ENCODE measurements at places on chromosomes 7 and 10.

GRCh38 chr7:133932591-133932990 is 194.5 kb upstream of the LRGUK start:
- DNase-seq = no peak

GRCh38 chr7:47574482-47575329 is 7.2 kb downstream of the TNS3 start:
- DNase-seq = no peak

GRCh38 chr10:119477444-119477843 is 65.1 kb downstream of the RGS10 start:
- no peak for DNase-seq

- DNase-seq = no peak
These were observed 9.3 kb downstream of the LBX1 start for GRCh38 chr10:101219946-101220451.

DNA sequence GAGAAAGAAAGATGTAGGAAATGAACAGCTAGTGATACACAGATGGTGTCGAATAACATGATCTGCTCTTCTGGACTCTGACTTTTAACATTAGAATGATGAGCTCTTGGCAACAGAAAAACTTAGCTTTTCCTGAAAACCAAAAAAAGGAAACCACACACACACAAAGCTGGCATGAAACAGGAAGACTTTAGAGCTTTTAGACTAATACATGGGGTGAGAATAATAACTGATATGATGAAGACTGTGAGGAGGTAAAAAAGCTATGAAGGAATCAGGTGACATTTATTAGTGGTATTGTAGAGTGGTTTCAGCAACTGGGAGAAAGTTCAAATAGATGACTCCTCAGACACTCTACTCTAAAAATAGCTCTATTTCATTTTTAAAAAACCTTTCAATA is 491.9 kb downstream of the PARD3 start:
- peak; percentile 11 for DNase-seq

DNA sequence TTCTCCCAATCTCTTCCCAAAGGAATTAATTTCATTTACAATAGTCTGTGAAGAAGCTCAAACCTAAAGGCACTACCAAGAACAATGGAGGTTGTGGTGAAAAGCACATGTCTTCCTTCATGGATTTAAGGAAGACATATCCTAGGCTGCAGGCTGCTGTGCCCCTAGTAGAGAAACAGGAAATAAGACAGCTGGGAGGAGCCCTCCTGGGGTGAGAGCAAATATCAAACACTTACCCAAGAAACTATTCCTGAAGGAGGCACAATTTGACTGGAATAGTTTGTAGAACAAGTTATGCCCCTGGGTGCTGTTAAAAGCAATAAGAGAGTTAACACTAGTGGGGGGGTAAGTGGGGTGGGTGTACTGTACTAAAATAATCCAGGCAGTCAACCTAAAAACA is 30.1 kb downstream of the PDZD8 start:
- DNase-seq = no peak

DNA sequence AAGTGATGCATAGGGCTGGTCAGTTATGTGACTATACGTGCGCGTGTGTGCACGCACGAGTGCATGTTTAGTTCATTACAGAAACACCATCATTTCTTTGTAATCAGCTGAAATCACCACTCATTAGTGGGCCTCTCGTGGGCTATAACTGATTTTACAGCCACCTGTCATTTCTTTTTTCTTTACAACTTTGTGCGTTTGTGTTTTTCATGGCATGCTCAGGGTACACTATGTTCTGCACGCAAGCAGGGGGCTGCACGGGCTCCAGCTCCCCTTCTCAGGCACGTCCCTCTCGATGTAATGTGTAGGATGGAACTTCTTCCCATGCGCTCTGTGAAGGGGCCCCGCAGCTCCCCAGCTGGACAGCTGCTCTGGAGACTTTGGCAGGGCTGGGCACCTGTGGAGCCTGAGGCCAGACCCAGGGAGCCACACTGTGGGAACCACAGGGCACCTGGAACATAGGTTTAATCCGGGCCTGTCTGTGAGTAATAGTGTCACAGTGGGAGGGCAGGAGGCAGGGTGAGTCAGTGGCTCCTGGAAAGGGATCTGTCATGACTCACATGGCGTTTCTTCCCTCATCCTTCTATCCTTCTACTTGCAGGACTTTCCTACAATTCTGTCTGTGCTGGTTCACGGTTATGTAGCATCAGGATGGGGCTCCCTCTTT is 4.9 kb downstream of the GCK start:
- DNase-seq = peak; percentile 89

- no peak for DNase-seq
These were observed 76.9 kb upstream of the EGR2 start for GRCh38 chr10:62893036-62893435.

GRCh38 chr7:25831831-25832411 is 320.1 kb upstream of the NFE2L3 start:
- DNase-seq = peak; percentile 36

- no peak for DNase-seq
These were observed 38.1 kb downstream of the RASGEF1A start for GRCh38 chr10:43228783-43229207.

DNA sequence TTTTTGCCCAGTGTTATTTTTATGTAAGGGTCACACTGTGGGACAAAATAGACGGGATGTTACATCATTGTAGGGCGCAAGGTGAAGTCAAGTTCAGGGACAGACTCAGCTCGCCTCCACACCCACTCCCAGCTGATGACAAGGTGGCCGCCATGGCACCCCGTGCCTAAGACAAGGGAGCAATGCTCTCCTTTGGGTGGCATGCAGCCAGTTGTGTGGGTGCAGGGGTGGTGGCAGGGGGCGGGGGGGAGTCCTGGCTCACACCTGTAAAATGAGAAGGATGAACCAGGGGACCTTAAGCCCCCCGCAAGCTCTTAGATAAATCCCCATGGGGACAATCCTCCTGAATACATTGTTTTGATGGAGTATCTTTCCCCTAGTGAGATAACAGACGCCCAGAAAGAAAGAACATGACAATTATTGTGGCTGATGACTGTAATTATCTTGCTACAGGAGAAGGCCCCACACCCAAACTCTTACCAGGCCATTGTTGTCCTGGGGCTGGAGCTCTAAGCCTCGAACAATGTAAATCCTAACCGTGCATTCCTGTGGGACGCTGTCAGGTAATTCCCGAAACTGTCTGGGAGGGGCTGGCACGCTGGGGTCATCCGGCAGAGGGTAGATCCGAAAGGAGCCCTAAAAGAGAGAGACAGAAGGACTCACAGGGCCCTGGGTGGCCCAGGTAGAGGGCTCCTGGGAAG is 148.7 kb downstream of the MYOF start:
- peak; percentile 53 for DNase-seq

- peak; percentile 68 for DNase-seq
These were observed 792 bp downstream of the ZNF746 start for GRCh38 chr7:149496642-149497391.

- no peak for DNase-seq
These were observed 4.6 kb upstream of the SKAP2 start for GRCh38 chr7:26868841-26869495.

DNA sequence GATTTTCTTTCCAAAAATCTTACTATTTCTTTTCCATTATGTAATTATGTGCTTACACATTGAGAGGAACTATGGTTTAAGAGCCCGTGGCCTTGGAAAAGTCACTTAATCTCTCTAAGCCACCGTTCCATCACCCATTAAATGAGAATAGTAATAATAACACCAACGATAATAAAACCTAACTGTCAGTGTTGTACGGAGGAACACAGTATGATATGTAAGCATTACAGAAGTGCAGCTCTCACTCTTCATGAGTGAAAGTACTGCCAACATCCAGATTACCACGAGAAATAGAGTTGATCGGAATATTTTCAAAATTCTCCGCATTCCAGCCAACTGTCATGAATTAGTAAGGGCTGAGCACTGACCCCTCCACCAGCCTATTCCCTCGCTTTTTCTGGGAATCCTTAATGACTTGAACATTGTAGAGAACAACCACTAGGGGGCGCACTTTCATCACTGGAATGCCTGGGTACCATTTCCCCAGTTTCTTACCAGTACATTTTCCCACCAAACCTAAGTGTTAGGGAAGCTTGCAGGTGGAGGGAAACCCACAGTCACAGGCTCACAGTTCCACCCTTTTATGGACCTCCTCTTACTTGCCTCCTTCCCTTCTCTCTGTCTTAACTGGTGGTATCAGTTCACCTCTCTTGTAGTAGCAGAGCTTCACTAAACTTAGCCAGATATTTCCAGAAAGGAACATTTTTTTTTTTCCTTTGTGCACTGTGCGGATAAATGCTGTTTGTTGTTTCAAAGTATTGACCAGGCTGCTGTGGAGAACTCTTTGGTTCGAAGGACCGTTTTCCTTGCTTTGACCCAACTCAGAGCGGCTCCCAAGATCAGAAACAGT is 27.8 kb downstream of the NKX2-3 start:
- DNase-seq = peak; percentile 37

- peak; percentile 64 for DNase-seq
These were observed 650.5 kb upstream of the SORCS1 start for GRCh38 chr10:107814865-107815487.

DNA sequence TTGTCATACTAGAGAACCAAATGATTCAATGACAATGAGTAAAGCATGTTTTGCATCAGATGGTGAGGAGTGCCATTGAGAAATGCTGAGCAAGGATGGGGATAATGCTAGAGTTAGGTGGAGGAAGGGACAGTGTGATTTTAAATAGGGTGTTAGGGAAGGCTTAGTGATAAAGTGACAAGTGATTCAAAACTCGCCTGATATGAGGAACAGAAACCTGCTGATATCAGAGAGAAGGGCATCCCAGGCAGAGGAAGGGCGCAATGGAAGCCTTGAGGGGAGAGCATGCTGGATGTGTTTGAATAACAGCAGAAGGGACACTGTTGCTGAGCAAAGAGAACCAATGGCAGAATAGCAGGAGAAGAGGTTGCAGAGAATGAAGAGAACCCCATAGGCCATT is 196.2 kb downstream of the NRG3 start:
- DNase-seq = no peak

DNA sequence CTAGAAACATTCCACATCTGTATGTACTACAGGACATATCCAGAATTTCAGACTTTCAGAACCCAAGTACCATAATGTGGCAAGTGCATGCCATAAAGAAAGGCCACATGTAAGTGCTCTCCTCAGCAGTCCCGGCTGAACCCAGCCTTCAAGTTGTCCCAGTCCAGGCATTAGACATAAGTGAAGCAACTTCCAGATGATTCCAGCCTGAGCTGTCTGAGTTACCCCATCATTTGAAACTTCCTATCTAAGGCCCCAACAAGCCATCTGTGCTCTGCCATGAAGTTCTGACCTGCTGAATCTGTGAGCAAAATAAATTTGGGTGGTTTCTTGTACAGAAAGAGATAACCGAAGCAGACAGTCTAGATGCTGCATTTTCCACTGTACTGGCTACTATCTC is 218.8 kb downstream of the IPMK start:
- no peak for DNase-seq

- no peak for DNase-seq
These were observed 27.8 kb downstream of the DCLRE1C start for GRCh38 chr10:14926061-14926470.

GRCh38 chr7:108211382-108212201 is 81.4 kb upstream of the LAMB4 start:
- DNase-seq = peak; percentile 72

DNA sequence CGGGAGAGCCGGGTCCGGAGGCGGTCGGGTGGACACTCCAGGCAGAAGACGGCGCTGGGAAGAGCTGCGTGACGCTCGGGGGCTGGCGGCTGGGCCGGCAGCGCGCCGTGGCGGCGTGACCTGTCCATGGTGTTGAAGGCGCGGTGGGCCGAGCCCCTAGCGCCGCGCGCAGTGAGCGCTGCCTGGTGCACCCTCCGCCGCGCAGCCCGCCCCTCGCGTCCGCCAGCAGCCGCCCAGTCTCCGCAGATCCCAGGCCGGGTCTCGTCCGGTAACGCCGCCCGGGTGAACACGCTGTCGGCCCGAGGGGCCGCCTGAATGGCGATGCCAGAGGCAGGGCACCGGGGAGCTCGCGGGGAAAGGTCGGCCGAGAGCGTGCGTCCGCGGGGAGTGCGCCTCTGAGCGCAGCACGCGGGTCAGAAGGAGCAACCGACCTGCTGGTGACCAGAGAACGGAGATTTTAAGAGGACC is 657 bp upstream of the TMEM178B start:
- DNase-seq = peak; percentile 90

DNA sequence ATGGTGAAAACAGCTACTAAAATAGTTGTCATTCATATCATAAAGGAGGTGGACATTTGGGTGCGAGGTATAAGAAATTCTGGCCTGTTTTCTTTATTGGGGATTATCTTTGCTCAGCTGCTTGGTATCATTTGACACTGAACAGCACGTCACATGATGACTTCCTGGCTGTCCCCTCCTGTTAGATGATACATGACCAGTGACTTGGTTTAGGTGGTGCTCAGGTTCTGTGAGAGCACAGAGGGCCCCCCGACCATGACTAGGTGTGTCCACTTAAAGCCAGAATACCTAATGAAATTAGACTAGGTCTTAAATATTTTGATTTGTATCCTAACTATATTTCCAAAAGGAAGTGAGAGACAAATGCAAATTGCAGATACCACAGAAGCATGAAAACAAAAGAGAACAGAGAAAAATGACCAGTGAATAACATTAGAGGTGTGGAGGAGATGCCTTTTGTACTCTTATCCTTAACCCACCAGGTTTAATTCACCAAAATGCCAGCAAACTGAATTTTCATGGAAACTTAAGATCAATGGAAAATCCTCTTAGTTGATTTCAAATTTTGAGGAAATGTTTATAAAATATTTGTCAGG is 50.6 kb upstream of the GJD4 start:
- no peak for DNase-seq

GRCh38 chr10:126904818-126905701 is at the start of gene DOCK1:
TSS of gene DOCK1 (plus strand) at chr10:126905428. CDS start at chr10:126905518, 90 bp downstream.
- DNase-seq = peak; percentile 92

DNA sequence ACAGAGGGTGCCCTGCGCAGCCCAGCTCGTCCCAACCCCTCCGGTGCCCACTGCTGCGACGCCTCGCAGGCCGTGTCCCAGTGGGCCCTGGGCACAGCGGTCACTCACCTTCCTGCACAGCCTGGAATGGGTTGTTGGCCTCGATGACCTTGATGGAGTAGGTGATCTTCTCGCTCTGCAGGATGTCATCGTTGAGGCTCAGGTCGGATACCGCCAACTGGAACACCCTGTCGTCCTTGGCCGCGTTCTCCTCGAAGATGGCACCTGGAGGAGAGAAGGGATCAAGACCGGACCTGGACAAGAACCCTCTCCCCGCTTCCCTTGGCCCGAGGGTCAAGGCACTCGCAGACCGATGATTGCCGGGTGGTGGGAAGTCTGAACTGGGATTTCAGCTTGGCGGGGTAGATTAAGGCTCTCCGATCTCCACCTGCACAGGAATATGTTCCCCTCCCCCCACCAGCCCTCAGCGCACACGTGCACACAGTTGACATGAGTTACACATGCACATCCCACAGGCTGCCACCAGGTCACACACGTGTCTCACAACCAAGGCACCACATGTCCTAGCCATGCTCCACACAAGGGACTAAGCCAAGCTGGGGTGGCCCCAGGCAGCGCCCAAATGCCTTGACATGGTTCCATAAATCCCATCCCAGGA is 2.6 kb downstream of the GRID1 start:
- DNase-seq = no peak

GRCh38 chr10:3668966-3669330 is 116.1 kb downstream of the KLF6 start:
- no peak for DNase-seq

- no peak for DNase-seq
These were observed 39.6 kb downstream of the STAM start for GRCh38 chr10:17683541-17683940.

Data from astrocyte of the hippocampus (primary cell).